ENCODE measurements at places on chromosomes 1 and 21. TPM values are rescaled to one million over a fixed set of nuclear protein-coding genes. Genes with fewer than 3 reads are reported as not detected.

The ADAR gene
- total RNA-seq = 71.5 TPM

DNA sequence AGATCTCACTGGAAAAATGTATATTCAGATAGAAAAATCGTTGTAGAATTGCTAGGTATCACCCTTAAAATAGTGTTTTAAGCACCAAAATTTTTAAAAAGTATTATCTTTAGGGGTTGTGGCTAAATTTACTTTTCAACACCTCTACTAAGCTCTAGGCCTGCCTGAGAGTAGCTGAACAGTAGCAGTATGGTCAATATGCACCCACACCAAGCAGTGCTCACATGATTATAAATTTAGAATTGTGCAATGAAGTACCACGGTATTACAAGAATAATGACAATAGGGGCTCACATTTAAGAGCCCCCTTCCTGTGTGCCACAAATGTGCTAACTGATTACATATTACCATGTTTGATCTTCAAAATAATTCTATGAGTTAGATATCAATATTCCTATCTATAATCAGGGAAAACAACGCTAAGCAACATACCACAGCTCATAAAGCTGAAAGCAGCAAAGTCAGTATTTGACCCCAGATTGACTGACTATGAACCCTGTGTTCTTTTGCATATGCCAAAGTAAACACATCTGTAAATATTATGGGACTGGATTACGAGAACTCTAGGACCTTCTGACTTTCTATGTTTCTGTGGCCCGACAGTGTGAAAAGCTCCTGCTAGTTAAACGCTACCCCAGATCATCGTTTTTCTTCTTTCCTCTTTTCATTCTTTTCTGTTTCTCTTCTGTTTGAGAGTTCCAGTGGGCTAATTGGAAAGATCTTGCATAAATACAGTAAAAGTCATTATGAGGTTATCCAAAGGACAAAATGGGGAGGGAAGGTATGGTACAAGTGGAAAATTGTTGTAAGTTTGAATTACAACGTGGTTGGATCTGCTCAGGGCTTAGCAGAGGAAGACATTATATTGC is 201.1 kb upstream of the C1orf87 start:
- no peaks in the 10 kb centered on the region for H3K27me3 ChIP-seq
- no peak overlapping the region for H3K4me3 ChIP-seq
- H3K36me3 ChIP-seq = no peaks in the 10 kb centered on the region

GRCh38 chr1:86409416-86410021 is 13.4 kb upstream of the ODF2L start:
- H3K27ac ChIP-seq = no peak overlapping the region
- H3K4me3 ChIP-seq = no peak overlapping the region
- H3K27me3 ChIP-seq = no peaks in the 10 kb centered on the region
- H3K4me1 ChIP-seq = no peaks in the 10 kb centered on the region
- H3K36me3 ChIP-seq = no peaks in the 10 kb centered on the region

The ISG20L2 gene
- 16.4 TPM for total RNA-seq

The S100A7 gene
- total RNA-seq = not detected

GRCh38 chr1:165456861-165457260 is 11.9 kb upstream of the RXRG start:
- no peaks in the 10 kb centered on the region for H3K4me1 ChIP-seq
- no peak for DNase-seq
- no peak overlapping the region for H3K4me3 ChIP-seq
- no peaks in the 10 kb centered on the region for H3K27me3 ChIP-seq
- H3K27ac ChIP-seq = no peak overlapping the region

The CAMK1G gene
- 0.16 TPM for total RNA-seq

DNA sequence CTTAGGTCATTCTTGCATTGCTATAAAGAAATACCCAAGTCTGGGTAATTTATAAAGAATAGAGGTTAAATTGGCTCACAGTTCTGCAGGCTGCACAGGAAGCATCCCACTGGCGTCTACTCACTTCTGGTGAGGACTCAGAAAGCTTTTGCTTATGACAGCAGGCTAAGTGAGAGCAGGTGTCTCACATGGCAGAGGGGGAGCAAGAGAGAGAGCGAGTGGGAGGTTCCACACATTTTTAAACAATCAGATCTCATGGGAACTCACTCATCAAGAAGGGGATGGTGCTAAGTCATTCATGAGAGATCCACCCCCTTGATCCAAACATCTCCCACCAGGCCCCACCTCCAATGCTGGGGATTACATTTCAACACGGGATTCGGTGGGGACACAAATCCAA is 13.6 kb upstream of the RGS4 start:
- no peak for DNase-seq
- H3K4me3 ChIP-seq = no peak overlapping the region
- H3K4me1 ChIP-seq = no peaks in the 10 kb centered on the region
- no peaks in the 10 kb centered on the region for H3K36me3 ChIP-seq
- no peaks in the 10 kb centered on the region for H3K27me3 ChIP-seq

- no peak overlapping the region for H3K4me3 ChIP-seq
- H3K27ac ChIP-seq = peak overlapping the region; percentile 84
- peaks cover 47% of the 10 kb centered on the region for H3K4me1 ChIP-seq
- no peaks in the 10 kb centered on the region for H3K36me3 ChIP-seq
These were observed 56.5 kb upstream of the PSEN2 start for GRCh38 chr1:226813671-226814591.

DNA sequence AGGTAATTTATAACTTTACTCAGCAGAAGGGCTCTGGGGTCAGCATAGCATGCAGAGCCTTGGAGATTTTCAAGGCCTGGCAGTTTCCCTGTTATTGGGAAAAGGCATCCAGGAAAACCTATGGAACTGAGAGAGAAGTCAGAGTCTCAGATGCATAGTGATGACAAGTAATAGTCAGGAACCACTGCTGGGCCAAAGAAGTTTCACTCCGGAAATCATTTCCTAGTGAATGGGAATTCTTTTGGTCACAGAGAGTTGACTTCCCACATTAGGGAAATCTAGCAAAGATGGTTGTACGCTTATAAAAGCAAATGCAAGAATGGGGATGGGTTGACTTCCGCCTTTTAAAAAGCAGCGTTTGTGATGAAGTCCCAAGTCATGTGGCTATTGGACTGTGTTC is 28.4 kb upstream of the RUNX1 start:
- no peak overlapping the region for H3K27ac ChIP-seq
- no peak for DNase-seq
- H3K4me3 ChIP-seq = no peak overlapping the region
- H3K27me3 ChIP-seq = no peaks in the 10 kb centered on the region
- H3K36me3 ChIP-seq = no peaks in the 10 kb centered on the region

GRCh38 chr1:32546611-32547010 is 7.4 kb downstream of the ZBTB8A start:
- no peaks in the 10 kb centered on the region for H3K36me3 ChIP-seq
- no peaks in the 10 kb centered on the region for H3K4me1 ChIP-seq
- DNase-seq = peak; percentile 10
- H3K27me3 ChIP-seq = no peaks in the 10 kb centered on the region

- H3K36me3 ChIP-seq = no peaks in the 10 kb centered on the region
- H3K27me3 ChIP-seq = no peaks in the 10 kb centered on the region
- H3K4me3 ChIP-seq = no peak overlapping the region
- peaks cover 34% of the 10 kb centered on the region for H3K4me1 ChIP-seq
These were observed 1.3 kb upstream of the LAPTM5 start for GRCh38 chr1:30758785-30759380.

The ZNF683 gene
- not detected for total RNA-seq

DNA sequence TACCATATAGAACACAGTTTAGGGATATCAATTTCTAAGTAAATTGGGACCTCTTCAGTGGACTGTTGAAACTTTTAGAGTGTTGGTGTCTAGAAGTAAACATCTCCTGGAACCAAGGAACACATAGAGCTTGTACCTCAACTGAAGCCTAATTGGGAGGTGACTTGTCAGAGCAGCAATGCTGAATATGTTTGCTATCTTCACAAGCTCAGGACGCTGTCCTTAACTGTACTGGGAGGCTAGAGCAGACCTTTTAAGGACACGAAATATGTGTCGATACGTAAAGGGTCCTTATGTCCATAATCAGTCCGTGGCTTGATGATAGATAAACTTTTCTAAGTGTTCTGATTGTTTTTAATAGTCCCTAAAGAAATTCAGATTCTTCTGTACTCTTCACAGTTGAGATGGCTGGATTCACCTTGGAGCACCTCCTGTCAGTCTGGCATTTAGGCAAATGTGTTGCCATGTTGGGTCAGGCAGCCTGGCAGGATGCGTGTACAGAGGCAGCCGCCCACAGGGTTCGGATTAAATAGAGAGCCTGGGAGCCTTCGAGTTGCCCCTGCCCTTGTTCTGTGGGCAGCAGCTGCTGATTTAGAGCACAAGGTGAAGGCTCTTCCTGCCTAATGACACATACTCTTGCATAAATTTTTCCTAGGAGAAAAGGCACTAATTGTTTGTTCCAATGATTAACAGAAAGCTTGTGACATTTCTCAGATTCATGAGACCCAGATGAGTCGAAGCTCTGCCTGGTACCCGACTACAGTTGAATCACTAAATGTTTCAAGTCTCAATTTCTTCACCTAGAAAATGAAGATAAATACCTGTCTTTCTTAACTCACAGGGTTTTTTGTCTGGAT is 3.6 kb downstream of the ACTN2 start:
- peaks cover 19% of the 10 kb centered on the region for H3K4me1 ChIP-seq
- no peaks in the 10 kb centered on the region for H3K27me3 ChIP-seq
- no peak overlapping the region for H3K27ac ChIP-seq
- no peaks in the 10 kb centered on the region for H3K36me3 ChIP-seq
- no peak for DNase-seq

- H3K4me3 ChIP-seq = no peak overlapping the region
- H3K27ac ChIP-seq = no peak overlapping the region
- no peaks in the 10 kb centered on the region for H3K36me3 ChIP-seq
- no peak for DNase-seq
- no peaks in the 10 kb centered on the region for H3K27me3 ChIP-seq
- no peaks in the 10 kb centered on the region for H3K4me1 ChIP-seq
These were observed 67.9 kb downstream of the LRRC8D start for GRCh38 chr1:89888480-89889322.

- DNase-seq = peak; percentile 24
- H3K4me3 ChIP-seq = no peak overlapping the region
- no peaks in the 10 kb centered on the region for H3K36me3 ChIP-seq
- H3K27ac ChIP-seq = no peak overlapping the region
- no peaks in the 10 kb centered on the region for H3K27me3 ChIP-seq
These were observed 138.6 kb upstream of the EDN2 start for GRCh38 chr1:41622859-41623732.

DNA sequence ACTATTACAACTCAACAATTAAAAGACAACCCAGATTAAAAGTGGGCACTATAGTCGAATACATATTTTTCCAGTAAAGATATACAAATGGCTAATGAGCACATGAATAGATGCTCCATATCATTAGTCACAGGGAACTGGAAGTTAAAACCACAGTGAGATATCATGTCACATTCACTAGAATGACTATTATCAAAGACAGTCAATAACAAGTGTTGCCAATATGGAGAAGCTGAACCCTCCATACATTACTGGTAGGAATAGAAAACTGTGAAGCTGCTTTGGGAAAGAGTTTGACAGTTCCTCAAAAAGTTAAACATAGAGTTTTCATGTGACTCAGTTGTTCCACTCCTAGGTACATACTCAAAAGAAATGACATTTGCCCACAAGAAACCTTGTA is 30.6 kb upstream of the MRPS6 start:
- H3K27ac ChIP-seq = no peak overlapping the region
- H3K27me3 ChIP-seq = no peaks in the 10 kb centered on the region
- H3K4me3 ChIP-seq = no peak overlapping the region
- DNase-seq = no peak

- no peaks in the 10 kb centered on the region for H3K36me3 ChIP-seq
- no peaks in the 10 kb centered on the region for H3K27me3 ChIP-seq
- DNase-seq = no peak
- peak overlapping the region; percentile 99 for H3K27ac ChIP-seq
- H3K4me1 ChIP-seq = peaks cover 5% of the 10 kb centered on the region
- H3K4me3 ChIP-seq = peak overlapping the region; percentile 98
These were observed 1.5 kb upstream of the SYDE2 start for GRCh38 chr1:85202092-85202863.

DNA sequence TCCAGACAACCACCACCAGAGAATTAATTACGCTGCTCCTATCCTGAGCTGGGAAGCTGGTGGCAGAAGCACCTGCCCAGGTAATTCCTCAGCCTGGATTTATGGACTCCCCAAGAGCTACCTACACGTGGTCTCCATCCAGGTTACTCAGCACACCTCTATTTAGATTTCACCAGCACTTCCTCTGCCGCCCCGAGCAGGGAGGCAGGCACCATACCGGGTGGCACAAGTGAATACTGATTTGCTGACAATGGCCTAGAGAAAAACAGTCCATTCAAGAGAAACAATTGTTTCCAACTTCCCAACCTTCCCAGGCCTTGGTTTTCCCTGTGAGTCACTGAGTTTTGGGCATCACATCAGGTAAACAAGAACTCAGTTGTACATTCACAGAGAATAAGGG is 134.3 kb downstream of the MATN1 start:
- H3K27ac ChIP-seq = no peak overlapping the region
- H3K27me3 ChIP-seq = no peaks in the 10 kb centered on the region
- no peak for DNase-seq
- no peaks in the 10 kb centered on the region for H3K4me1 ChIP-seq
- H3K4me3 ChIP-seq = no peak overlapping the region
- no peaks in the 10 kb centered on the region for H3K36me3 ChIP-seq

DNA sequence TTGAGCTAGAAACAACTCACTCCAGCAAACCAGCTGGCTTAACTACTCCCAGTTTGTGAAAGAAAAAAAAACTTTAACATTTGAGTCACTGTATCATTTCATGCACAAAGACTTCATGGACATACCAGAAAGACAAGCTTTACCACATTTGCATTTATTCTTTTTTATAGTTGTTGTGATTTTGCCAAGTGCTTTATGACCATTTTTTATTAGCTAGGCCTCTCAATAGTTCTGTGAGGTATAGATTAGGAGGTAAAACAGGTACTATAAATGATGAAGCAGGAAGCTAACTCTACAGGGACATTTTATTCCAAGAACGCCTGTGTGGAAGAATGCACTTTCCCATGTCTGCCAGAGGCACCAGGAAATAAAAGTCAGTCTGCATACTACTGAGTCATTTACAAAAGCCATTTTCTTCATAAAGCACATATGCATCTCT is 8.2 kb upstream of the DENND1B start:
- no peaks in the 10 kb centered on the region for H3K27me3 ChIP-seq
- H3K4me1 ChIP-seq = no peaks in the 10 kb centered on the region
- no peaks in the 10 kb centered on the region for H3K36me3 ChIP-seq

The TTC22 gene
- total RNA-seq = 0.81 TPM

GRCh38 chr1:212771341-212771740 is 20.2 kb downstream of the NSL1 start:
- DNase-seq = no peak
- H3K4me1 ChIP-seq = no peaks in the 10 kb centered on the region
- H3K36me3 ChIP-seq = peaks cover 7% of the 10 kb centered on the region
- H3K27ac ChIP-seq = no peak overlapping the region
- H3K27me3 ChIP-seq = no peaks in the 10 kb centered on the region

DNA sequence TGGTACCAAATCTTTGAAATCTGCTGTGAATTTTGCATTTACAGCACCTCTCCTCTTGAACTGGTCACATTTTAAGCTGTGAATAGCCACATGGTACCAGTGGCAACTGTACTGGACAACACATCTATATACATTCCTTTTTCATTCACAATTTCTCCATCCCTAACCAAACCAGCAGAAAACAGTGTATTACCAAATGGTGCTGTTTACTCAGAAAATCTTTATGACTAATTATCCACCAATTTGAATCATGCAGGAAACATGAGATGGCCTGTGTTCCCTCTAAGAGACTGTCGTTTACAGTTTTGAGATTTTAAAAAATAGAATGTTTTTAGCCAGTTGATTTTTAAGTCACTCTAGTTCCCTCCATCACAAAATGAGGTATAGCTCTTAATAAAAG is 17.6 kb upstream of the CCT8 start:
- no peak for DNase-seq
- H3K36me3 ChIP-seq = no peaks in the 10 kb centered on the region
- peaks cover 16% of the 10 kb centered on the region for H3K4me1 ChIP-seq
- H3K27me3 ChIP-seq = no peaks in the 10 kb centered on the region
- H3K27ac ChIP-seq = peak overlapping the region; percentile 55
- no peak overlapping the region for H3K4me3 ChIP-seq

GRCh38 chr21:45347712-45348499 is 57.1 kb upstream of the COL18A1 start:
- no peak for DNase-seq
- peak overlapping the region; percentile 65 for H3K27ac ChIP-seq
- H3K36me3 ChIP-seq = no peaks in the 10 kb centered on the region
- no peak overlapping the region for H3K4me3 ChIP-seq
